GM13977 (cell line): ENCODE measurements at places on chromosomes 11 and 22.

DNA sequence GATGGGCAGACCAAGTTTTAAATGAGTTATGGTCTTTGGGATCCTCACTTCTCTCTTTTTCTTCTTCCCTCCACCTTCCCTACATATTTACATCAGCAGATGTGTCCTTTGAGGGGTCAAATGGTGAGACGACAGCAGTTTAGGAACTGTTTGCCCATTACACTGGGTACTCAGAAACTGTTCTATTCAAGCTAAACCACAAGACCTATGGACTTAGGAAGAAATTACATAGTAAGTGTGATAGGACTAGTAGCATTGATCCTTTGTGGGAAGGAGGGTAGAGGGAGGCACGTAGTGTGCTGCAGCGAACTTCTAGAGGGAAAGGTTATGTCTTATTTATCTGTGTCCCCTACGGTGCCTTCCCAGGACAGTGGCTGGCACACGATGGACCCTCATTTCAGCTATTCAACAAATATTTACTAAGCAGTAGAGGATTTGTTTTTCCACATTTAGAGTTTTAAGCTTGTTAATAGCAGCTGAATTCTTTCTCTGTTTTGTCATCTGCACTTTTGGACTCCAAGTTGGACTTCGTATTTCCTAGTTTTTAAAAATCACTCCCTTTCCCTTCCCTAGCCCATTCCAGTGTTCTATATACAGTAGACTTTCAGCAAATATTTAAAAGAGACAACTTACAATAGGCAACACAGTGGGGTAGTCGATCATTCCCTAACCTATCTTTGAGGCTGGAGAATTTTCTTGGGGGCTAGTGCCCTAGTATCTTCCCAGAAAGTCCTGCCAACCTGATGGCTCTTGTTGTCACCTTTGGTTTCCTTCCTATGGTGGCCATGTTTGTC lies 13.9 kb downstream of the FZD4 start:
- DNase-seq = no peak

DNA sequence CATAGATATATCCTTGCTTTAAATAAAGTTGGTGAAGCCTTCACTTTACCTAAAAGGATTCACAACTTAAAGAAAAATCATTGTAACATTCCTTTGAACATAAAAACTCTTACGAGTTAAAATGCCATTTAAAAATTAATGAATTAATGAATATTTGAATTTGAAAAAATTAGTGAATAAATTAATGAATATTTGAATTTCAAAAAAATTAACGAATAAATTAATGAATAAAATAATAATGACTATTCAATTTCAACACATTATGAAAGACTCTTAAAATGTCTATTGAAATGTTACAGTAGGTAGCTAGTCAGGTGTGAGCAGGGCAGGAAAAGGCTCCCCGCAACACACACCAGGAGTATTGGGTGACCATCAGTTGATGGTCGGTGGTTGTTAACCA lies 22.9 kb downstream of the ARHGAP20 start:
- DNase-seq = no peak

DNA sequence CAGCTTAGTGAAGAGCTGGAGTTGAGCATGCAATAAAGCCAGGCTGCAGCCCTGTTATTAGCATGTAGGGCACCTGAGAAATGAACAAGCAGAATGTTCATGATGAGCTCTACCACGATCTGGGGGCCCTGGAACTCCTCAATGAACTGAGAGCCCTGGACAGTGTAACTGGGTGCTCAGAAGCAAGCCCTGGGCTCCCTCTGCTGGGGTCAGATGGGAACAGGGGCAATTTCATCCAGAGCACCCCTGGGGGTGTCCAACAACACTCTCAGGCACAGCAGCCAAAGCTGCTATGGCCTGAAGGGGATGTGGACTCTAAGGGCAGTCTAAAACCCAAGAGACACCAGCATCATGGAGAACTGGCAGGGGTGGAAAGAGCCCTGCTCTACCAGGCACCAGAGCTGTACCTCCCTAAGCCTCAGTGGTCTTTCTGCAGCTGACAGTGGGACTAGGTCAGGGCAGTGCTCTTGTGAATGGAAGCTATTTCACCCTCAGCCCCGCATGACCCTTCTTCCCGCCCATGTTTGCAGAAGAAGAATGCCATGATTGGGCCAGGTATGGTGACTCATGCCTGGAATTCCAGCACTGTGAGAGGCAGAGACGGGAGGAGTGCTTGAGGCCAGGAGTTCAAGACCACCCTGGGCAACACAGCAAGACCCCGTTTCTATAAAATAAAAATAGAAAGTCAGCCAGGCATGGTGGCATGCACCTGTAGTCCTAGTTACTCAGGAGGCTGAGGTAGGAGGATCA lies 28.9 kb downstream of the THOC5 start:
- DNase-seq = peak; percentile 37

DNA sequence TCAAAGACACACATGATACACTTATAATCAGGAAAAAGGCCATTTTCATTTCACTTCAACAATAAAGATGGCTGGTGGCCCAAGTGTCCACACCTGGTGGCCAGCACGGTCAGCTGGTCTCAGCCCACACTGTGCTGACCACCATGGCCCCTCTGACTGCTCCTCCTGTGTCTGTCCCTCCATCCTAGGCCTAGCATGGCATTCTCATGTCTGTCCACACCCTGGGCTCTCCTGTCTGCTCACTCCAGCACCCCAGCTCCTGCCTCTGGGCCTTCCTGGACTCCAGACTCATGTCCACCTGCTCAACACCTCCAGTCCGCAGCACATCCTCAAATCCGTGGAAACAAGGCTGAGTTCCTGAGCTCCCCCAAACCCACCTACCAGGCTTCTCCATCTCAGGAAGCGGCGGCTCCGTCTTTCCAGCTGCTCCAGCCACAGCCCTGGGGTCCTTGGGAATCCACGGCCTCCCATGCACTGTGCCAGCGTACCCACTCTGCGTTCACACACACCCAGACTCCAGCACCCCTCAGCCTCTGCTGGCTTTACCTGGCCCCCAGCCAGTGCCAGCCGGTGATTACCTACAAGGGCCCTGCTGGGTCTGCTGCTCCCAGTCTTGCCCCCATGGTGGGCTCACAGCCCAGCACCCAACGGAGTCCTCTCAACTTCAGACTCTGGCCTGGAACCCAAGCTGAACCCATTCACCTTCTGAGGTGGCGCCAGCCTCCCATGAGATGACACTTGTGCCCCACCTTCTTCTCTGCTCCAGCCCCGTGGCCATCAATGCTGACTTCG lies 13.9 kb downstream of the SIRT3 start:
- DNase-seq = no peak

DNA sequence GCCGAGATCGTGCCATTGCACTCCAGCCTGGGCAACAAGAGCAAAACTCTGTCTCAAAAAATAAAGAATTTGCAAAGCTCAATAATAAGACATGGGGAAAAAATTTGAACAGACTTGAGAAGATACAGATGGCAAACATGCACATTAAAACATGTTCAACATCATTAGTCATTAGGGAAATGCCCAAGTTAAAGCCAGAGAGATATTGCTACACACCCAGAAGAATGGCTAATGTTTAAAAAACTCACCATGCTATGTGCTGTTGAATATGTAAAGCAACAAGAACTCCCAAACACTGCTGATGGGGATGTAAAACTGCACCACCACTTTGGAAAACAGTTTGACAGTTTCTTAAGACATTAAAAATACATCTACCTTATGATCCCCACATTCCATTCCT lies 12.6 kb downstream of the LRRC75B start:
- no peak for DNase-seq

DNA sequence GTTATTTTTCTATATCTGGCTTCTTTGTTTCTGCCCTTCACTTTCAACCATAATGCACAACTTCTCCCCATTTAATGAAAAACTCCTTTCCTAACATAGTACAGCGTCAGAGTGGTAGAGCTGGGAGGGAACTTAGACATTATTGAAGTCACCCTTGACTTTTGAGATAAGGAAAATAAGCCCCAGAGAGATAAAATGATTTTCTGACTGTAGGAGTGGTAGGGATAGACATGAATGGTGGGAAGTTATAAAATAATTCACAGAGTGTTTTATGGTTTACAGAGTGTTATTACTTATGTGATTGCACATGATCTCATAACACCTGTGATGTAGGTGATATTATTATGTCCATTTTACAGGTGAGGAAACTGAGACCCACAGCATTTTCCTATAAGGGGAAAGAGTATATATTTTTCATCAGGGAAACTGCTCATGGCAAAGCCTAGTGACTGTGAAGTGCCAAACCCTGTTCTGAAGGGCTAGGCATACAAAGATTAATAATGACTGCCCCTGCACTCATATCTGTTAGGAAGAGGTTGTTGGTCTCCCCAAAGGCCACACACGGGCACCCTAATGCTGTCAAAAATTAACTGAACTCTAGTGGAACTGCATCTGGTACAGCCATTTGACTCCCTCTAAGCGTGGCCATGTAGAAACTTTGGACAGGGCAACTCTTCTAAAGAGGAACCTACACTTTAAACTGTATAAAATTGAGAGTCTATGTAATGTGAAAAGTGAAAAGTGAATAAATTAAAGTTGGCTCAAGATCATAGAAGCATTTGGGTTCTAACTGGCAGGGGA lies 61.1 kb upstream of the PICALM start:
- DNase-seq = no peak

DNA sequence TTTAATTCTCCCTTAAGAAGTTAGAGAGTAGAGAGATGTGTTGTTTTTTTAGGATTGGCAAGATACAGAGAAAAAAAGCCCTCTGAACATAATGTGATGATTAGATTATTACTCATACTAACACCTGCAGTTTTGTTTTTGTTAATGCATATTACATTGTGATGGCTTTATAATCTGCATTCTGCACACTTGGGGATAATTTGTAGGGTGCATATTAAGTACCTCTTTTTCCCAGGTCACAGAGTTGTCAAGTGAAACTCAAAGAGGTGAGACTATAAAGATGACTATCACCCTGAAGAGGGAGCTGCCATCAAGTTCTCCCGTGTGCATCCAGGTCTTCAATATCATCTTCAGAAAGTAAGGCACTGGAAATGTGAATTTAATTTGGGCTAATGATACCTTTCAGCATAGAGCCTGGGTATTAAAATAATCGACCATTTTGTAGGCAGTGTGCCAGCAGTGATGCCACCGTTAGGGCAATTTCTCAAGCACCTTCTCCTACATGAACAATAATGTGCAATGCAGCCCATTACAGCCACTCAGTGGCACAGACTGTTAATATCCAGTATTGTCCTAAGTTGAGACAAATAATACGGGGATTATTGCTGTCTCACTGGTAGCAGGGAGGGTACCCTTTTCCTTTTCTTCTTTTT lies 16.2 kb downstream of the PIWIL4 start:
- no peak for DNase-seq

DNA sequence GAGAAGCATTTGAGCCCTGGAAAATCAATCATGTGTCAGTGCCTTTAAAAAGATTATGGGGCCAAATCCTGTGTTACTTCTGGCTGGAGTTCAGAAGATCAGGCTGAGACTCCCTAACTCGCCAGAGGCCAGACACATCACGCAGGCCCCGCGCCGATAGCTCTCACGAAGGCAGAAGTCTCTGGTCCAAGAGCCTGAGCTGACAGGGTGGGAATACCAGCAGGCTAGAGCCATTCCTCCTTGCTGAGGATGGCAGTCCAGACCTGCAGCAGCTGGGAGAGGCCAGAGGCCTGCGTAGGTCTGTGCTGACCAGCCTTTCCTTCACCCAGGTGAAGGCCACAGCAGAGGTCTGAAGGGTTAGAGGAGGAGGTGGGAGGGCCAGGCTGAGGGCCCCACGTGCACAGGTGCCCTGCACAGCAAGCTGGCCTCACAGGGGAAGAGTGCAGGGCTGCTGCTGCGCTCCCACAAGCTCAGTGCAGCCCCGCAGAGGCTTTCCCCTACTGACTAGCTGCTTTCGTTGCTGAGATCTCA lies 52.9 kb downstream of the ST14 start:
- peak; percentile 39 for DNase-seq

GRCh38 chr11:17563231-17563646 lies 16.2 kb downstream of the OTOG start:
- no peak for DNase-seq

DNA sequence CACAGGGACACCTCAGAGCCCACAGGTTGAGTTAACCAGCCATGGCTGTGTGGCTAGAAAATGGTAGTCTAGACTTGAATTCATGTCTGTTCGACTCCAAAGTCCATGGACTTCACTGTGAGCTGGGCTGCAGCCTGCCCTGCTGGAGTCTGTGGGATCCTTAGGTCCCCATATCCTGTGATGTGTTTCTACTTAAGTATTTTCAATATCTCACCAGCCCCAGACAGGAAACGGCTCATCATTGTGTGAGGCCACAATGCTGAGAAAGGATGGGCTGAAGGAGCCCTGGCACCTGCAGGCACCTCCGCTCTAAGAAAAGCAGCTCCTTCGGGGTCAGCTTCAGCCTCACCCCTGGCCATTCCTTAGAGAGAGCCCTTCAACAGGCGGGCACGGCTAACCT lies 93.1 kb downstream of the NAT10 start:
- no peak for DNase-seq

DNA sequence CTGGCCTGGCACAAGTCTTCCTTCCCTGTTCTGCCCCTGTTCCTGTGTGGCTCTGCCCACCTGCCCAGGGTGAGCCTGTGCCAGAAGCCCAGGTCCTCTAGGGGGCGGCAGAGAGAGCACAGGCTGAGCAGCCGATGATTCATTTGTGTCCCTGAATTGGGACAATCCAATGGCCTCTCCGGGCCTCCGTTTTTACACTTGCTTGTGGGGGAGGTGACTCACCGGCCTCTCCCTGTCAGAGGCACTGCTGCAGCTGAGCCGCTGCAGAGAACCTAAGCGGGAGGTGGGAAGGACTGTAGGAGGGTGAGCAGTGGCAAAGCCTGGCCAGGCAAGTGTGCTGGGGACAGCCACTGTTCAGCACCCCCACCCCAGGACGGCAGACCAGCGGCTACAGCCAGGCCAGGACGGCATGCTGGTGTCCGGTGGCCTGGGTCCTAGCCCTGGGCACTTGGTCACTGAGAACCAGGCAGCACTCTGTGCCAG lies 65.2 kb upstream of the LMO1 start:
- DNase-seq = peak; percentile 88
